ENCODE measurements at places on chromosomes 1 and 21. TPM values are rescaled to one million over a fixed set of nuclear protein-coding genes. Genes with fewer than 3 reads are reported as not detected.

GRCh38 chr1:57162607-57163261, 196.9 kb upstream of the C8B start:
- H3K27ac ChIP-seq: no peak overlapping the region
- H3K36me3 ChIP-seq: no peaks in the 10 kb centered on the region
- no peaks in the 10 kb centered on the region for H3K27me3 ChIP-seq
- no peak overlapping the region for H3K4me3 ChIP-seq
- no peak for DNase-seq
- peaks cover 11% of the 10 kb centered on the region for H3K4me1 ChIP-seq

GRCh38 chr1:215418876-215419447, 148.1 kb upstream of the KCTD3 start:
- no peaks in the 10 kb centered on the region for H3K36me3 ChIP-seq
- H3K27ac ChIP-seq: no peak overlapping the region
- no peaks in the 10 kb centered on the region for H3K27me3 ChIP-seq
- no peak for DNase-seq

DNA sequence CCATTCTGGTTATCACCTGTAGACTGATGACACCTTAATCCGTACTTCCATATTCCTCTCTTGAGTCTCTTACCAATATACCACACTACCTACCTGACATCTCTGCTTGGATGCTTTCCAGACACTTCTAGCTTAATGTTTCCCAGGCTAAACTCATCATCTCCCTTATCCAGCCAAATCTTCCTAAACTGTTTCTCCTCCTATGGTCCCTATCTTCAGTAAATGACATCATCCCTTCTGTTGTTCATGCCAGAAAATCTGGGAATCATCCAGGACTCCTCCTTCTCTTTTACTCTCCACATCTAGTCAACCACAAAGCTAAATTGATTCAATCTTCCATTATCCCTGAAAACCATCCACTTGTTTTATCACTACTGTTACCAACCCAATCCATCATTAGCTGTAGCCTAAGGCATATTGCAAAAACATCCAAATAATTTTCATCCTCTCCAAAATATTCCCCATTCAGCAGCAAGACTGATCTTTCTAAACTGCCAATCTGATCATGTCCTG, 464.1 kb upstream of the BEND5 start:
- no peak overlapping the region for H3K4me3 ChIP-seq
- H3K27ac ChIP-seq: no peak overlapping the region
- no peaks in the 10 kb centered on the region for H3K4me1 ChIP-seq
- H3K27me3 ChIP-seq: no peaks in the 10 kb centered on the region

GRCh38 chr21:32538147-32538792, 47.1 kb downstream of the TCP10L start:
- H3K27me3 ChIP-seq: no peaks in the 10 kb centered on the region
- H3K36me3 ChIP-seq: no peaks in the 10 kb centered on the region
- no peak for DNase-seq
- H3K27ac ChIP-seq: no peak overlapping the region

- no peak for DNase-seq
- no peaks in the 10 kb centered on the region for H3K36me3 ChIP-seq
- H3K4me3 ChIP-seq: no peak overlapping the region
- no peaks in the 10 kb centered on the region for H3K4me1 ChIP-seq
- no peaks in the 10 kb centered on the region for H3K27me3 ChIP-seq
These were observed 349.3 kb upstream of the PLXNA2 start for GRCh38 chr1:208593306-208594006.

GRCh38 chr1:66757722-66758240, 5.5 kb downstream of the DYNLT5 start:
- H3K27ac ChIP-seq: no peak overlapping the region
- peaks cover 7% of the 10 kb centered on the region for H3K27me3 ChIP-seq
- H3K36me3 ChIP-seq: no peaks in the 10 kb centered on the region
- no peaks in the 10 kb centered on the region for H3K4me1 ChIP-seq
- DNase-seq: no peak
- no peak overlapping the region for H3K4me3 ChIP-seq

DNA sequence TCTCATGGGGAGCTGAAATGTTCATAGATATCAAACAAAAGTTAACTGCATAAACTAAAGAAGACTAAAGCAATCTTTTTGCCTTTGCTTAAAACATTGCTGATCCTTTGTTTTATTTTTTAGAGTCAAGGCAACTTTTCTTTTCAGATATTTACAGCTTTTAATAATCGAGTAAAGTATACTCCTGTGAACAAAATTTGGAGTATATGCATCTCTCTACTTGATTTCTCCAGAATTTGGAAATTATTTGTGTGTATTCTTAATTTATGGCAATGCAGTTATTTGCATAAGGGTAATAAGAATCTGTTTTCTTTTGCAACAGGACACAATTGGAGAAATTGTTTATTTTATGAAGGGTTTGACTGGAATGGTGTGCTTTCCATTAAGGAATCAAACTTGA, 4.2 kb upstream of the AQP10 start:
- H3K36me3 ChIP-seq: no peaks in the 10 kb centered on the region
- no peak for DNase-seq
- H3K27me3 ChIP-seq: no peaks in the 10 kb centered on the region
- H3K4me3 ChIP-seq: no peak overlapping the region
- H3K4me1 ChIP-seq: peaks cover 3% of the 10 kb centered on the region

GRCh38 chr1:83889707-83890106, 109.2 kb downstream of the TTLL7 start:
- no peaks in the 10 kb centered on the region for H3K27me3 ChIP-seq
- DNase-seq: no peak
- H3K4me1 ChIP-seq: no peaks in the 10 kb centered on the region
- H3K27ac ChIP-seq: no peak overlapping the region
- H3K4me3 ChIP-seq: no peak overlapping the region

DNA sequence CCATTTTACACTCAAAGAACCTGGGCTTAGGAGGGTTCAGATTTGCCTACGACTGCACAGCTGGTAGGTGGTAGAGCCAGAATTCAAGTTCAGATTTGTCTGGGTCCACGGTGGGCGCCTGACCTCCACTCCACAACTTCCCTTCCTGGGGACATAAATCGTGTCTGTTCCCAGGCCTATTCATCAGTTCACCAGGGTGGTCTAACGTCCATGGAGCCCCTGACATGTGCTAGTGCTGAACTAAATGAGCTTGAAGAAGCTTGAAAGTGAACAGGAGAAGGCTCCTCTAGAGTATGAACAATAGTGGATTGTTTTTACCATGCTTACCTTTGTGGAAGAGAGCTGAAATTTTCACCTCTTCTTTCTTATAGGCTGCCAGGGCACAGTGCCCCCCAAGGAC, 32.5 kb upstream of the KIF1B start:
- no peak for DNase-seq
- H3K4me1 ChIP-seq: peaks cover 4% of the 10 kb centered on the region
- H3K27ac ChIP-seq: no peak overlapping the region
- H3K4me3 ChIP-seq: no peak overlapping the region

GRCh38 chr1:228814176-228814575, 78.9 kb downstream of the RHOU start:
- no peaks in the 10 kb centered on the region for H3K36me3 ChIP-seq
- no peaks in the 10 kb centered on the region for H3K27me3 ChIP-seq

DNA sequence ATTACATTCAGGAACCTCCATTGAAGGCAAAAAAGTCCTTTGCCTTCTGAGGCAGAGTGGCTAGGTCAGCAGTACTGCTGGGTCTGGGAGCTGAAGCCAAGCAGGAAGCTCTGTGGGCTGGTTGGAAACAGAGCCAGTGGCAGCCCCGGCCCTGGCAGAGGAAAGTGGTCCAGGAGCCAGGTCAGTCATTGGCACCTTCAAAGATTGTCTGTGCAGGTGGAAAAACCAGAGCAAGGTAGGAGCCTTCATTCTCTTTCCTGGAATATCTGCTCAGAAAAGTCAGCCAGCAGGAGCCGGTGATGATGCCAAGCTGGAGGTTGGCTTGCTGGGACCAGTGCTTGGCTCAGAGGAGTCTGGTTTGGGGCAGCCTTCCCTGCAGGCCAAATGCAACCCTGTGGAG, 12.5 kb upstream of the DISP3 start:
- no peaks in the 10 kb centered on the region for H3K36me3 ChIP-seq
- H3K27ac ChIP-seq: no peak overlapping the region
- no peaks in the 10 kb centered on the region for H3K4me1 ChIP-seq
- no peak for DNase-seq

DNA sequence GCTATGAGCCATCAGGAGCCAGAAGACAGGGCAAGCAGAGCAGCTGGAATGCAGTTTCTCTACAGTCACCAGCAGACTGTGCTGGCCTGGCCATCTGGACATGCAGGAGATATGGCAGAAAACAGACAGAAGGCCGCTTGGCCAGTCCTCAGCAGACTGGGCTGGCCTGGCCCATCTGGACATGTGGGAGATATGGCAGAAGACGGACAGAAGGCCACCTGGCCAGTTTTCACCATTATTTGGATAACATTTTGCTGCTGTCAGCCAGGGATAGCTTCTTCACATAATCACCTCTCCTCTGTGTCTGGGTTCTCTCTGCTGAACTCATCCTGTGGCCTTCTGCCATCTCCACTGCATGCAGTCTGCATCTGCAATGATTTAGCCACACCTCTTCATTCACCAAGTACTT, 25.0 kb upstream of the CACYBP start:
- no peak overlapping the region for H3K4me3 ChIP-seq
- no peaks in the 10 kb centered on the region for H3K36me3 ChIP-seq
- DNase-seq: no peak
- no peaks in the 10 kb centered on the region for H3K4me1 ChIP-seq
- no peak overlapping the region for H3K27ac ChIP-seq

DNA sequence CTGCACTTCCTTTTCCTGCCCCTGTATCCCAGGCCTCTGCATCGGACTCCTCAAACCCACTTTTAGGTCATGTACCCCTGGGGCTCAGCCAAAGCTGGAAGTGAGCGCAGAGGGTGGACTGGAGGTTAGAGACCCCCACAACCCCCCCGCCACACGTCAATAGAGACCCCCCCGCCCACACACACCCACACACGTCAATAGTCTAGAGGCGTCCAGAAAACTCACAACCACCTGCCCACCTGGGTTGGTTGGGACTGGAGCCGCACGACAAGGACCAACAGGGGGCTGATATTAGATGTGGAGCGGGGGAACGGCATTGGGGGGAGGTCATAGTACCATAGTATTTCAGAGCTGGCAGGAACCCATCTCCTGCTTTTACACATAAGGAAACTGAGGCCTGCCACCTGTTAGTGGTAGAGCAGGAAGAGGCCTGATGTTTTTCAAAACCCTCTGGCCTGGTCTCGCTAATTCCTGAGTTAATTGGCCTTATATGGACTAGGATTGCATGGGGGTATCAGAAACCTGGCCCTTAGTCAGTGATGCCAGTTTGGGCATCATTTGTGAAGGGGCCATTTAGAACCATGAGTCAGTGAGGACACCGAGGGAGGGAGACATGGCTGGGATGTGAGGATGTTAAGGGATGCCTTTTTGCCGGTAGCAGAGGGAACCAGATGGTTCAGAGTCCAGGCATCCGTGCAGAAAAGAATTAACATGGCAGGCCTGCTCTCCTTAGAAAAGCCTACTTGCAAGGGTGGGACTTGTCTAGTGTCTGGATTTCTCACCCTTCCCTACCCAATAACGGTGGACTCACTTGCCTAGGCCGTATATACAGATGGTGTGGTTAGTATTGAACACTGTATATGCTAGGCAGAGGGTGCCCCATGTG, 1.1 kb downstream of the NENF start:
- H3K4me3 ChIP-seq: peak overlapping the region; percentile 51
- H3K4me1 ChIP-seq: peaks cover 8% of the 10 kb centered on the region
- H3K27me3 ChIP-seq: no peaks in the 10 kb centered on the region
- H3K36me3 ChIP-seq: no peaks in the 10 kb centered on the region
- H3K27ac ChIP-seq: peak overlapping the region; percentile 41
- DNase-seq: no peak

DNA sequence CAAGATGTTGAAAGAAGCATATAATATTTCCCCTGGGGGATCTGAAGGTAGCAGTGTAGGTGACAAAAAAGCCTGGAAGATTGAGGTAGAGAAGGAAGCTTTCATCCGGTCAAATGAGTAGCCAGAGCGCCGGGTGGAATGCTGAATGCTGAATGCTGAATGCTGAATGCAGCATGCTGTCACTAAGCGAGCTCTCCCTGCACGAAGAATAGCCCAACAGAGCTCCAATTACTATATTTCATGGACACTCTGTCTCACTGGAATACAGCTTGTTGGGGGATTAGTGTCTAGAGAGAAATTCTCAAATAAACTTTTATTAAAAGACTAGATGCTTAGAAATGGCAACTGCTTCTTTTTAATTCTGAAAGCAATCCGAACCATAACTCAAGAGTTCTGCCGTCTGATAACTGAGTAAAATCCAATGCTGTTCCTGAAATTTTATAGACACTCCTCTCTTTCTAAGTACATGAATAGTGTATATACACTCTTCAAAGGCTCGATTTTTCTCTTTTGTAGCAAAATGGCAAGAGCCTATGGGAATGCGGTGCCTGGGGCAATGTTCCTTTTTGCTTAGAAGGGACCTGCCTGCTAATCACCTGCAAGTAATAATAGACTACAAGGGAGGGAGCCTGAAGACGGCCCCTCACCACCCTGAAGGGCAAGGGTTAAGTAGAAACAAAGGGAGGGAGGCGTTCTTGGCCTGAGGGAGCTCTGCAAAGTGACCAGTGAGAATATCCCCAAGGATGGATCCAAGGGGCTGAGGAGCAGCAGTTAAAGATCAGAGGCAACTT, 203.7 kb upstream of the ESRRG start:
- H3K4me3 ChIP-seq: no peak overlapping the region
- no peaks in the 10 kb centered on the region for H3K27me3 ChIP-seq

GRCh38 chr1:33468967-33469366, 3.5 kb upstream of the ZSCAN20 start:
- no peak overlapping the region for H3K27ac ChIP-seq
- H3K27me3 ChIP-seq: no peaks in the 10 kb centered on the region

GRCh38 chr21:39363607-39364555, 15.0 kb upstream of the HMGN1 start:
- H3K4me1 ChIP-seq: no peaks in the 10 kb centered on the region
- H3K4me3 ChIP-seq: no peak overlapping the region
- no peak for DNase-seq
- no peaks in the 10 kb centered on the region for H3K27me3 ChIP-seq
- H3K36me3 ChIP-seq: no peaks in the 10 kb centered on the region
- H3K27ac ChIP-seq: no peak overlapping the region

GRCh38 chr1:212153635-212154034, 118.1 kb downstream of the DTL start:
- H3K27me3 ChIP-seq: no peaks in the 10 kb centered on the region
- H3K27ac ChIP-seq: no peak overlapping the region
- DNase-seq: no peak
- no peaks in the 10 kb centered on the region for H3K36me3 ChIP-seq
- H3K4me3 ChIP-seq: no peak overlapping the region

DNA sequence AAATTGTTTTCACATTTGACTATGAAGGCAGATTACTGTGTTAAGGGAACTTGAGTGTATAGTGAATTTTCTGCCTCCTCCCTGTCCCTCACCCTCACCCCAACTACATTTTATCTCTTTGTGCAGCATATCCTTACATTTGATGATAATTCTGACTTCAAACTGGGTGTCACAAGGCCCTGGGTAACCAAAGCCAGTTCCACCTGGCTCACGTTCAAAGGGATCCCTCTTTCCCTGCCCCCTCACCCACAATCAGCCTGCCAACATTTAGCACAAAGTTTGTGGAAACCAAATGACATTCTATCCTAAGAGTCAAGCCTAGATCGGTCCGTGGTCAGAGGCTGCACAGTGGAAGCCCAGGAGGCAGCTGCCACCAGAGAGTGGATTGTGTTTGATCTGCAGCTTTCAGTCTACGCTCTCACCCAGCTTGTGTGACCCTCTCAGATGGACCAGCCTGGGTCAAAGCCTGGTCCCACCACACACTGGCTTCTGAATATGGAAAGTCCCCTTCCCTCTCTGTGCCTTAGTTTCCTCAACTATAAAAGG, 10.3 kb downstream of the KIAA0040 start:
- no peaks in the 10 kb centered on the region for H3K4me1 ChIP-seq
- no peak for DNase-seq
- no peak overlapping the region for H3K4me3 ChIP-seq
- no peak overlapping the region for H3K27ac ChIP-seq

The TNFRSF4 gene
- 0.28 TPM for total RNA-seq

The VPS45 gene
- total RNA-seq: 35.8 TPM

The TMPRSS15 gene
- 0.07 TPM for total RNA-seq

The TEX38 gene
- 0.16 TPM for total RNA-seq

Data from hepatocyte (in vitro differentiated cells).